ENCODE measurements at places on chromosomes 3 and 15.

GRCh38 chr3:17027318-17027717 lies 142.6 kb downstream of the PLCL2 start:
- DNase-seq = no peak

GRCh38 chr15:33453761-33454160 lies 143.0 kb downstream of the RYR3 start:
- no peak for DNase-seq

DNA sequence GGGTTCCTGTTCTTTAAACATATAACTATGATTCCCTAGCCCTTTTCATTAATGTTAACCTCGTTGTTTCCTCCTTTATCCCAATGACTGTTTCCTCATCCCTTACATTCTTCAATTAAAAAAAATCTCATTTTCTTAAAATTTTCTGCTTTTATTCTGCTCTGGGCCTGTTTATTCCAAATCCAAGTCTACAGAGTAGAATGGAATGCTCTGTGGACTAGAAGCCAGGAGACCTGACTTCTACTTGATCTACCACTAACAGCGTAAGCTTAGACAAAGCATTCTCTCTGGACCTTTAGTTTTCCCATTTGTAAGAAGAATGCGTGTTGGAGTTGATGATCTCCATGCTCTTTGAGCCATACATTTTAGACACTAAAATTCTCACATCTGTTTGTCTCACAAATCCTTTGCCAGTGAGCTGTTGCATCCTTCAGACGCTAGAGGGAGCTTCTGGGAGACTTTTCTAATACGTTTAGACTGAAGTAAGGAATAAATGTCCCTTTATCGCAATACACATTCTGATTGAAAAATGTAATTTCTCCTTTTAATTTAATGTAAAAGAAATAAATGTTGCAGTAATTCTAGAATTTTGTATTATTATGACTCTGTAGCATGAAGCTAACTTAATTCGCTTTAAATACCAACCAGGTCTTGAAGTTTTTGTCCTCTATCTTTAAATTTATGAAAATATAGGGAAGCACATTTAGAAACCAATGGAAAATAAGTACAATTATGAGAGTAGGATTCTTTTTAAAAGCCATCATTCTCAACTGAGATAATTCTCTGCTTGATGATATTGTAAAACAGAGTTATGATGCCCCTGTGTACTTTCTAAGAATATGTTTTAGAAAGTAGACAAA lies 21.7 kb upstream of the GMNC start:
- peak; percentile 59 for DNase-seq

DNA sequence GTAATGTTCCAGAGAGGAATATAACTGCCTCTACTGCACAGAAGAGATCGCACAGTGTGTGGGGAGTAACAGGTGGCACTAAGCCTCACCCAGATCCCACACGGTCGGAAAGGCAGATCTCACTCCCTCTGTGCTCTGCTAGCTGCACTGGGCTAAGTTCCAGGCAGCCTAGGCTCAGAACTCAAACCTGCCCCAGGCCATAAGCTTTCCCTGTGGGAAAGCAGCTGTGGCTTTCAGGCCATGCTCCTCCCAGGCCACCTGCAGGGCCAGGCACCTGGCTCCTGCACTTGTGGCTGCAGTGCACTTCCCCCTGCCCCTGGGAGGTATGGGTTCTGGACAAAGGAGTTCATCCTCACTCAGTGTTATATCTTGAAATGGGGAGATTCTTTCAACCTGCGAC lies 27.5 kb downstream of the PCCB start:
- DNase-seq = no peak
